ENCODE measurements at places on chromosomes 3 and 15.

DNA sequence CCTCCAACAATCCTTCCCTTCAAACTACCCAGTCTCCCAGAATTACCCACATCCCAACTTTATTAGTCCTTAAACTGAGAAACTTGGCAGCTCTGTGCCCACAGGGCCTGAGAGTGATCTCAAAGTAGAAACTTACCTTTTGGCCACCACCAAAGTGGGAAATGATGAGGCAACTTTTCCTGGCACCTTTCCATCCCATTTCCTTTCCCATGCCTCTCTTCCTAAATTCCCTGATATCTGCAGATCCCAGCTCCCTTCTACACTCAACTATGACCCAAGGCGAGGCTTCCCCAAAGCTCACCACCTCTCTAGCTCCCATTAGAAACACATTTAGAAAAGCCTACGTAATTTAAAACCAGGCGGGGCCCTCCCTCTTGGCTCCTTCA, 271.9 kb downstream of the FOXP1 start:
- no peak for DNase-seq

GRCh38 chr3:52023860-52024764, 28.4 kb upstream of the RPL29 start:
- no peak for DNase-seq

GRCh38 chr3:36743826-36744225, 20.5 kb downstream of the DCLK3 start:
- no peak for DNase-seq

DNA sequence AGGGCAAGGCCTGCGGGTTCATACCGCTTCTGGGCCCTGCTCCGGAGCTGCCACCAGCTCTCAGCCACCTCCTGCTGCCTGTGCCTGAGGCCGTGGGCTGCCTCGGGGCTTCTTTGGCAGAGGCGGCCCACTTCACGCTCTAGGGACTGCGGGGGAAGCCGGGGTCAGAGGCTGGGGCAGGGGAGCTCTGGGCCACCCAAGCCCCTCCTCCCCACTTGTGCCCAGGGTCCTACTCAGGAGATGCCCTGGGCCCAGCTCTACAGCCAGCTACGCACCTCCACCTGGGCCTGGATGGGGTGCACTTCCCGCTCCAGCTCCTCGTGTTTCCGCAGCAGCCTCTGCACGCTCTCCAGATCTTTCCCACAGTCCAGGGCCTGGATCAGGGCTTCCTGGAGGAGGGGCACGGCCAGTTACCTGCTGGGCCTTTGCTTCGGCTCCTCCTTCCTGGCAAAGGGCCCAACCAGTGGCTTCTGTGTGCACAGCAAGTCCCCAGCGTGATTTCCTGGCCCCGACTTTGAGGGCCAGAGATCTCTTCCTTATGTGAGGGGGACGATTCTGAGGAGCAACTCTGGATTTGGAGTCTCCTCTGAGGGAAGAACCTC, 24.0 kb downstream of the PLA2G4B start:
- DNase-seq, result no peak
